ENCODE measurements at places on chromosomes 1 and 21. TPM values are rescaled to one million over a fixed set of nuclear protein-coding genes. Genes with fewer than 3 reads are reported as not detected.

The LCE2B gene
- total RNA-seq, result not detected

GRCh38 chr1:241579434-241579833 is 47.3 kb downstream of the KMO start:
- no peak for DNase-seq

DNA sequence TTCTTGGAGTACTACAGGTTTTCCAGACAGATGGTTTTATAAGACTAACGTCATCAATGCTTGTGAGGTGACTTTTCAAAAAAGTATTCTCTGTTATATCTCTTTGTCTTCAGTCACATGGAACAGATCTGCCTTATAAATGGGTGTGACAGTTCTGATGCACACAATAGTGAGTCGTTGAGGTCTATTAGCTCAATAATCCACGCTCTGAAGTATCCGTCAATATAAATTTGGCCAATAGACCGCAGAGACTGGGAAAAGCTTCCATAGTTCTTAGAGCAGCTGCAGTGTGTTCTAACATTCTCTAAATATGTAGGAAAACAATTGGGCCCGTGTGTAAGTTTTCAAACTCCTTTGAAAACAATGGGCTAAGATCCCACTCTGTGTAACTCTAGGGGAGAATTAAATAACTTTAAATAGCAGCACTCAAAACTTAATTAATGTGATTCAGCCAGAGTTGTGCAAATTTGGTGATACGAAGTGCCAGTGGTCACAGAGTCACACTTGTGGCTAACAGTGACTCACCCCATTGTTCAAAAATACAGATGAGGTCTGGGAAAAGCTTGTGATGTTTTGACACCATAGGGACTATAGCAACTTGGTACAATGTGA is 316.0 kb downstream of the LMO4 start:
- peak; percentile 12 for DNase-seq

DNA sequence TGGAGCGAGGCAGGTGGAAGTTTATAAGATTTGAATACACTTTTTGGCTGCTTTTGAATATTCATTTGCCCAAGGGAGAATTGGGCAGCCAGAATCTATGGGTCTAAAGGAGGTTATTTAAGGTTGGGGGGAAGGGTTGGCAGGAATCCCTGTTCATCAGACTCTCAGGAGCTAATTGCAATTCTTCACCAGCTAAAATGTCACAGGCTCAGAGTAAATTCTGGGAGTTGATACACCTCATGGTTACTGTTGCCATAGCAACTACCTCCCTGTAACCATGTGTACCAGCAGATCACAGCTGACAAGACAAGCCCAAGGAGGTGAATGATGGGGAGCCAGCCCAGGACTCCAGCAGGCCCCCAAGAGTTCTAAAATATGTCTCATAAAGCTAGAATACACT is 75.5 kb downstream of the CAMK2N1 start:
- DNase-seq, result no peak

The PPM1J gene
- under 0.01 TPM for total RNA-seq

Measured in hematopoietic multipotent progenitor cell (in vitro differentiated cells).